Body of pancreas (tissue), 4 donors: ENCODE measurements at places on chromosomes 6 and 20. TPM values are rescaled to one million over a fixed set of nuclear protein-coding genes. Genes with fewer than 3 reads are reported as not detected.

- no peaks in the 10 kb centered on the region for H3K27me3 ChIP-seq
- no peaks in the 10 kb centered on the region for H3K4me1 ChIP-seq
- no peaks in the 10 kb centered on the region for H3K36me3 ChIP-seq
- H3K4me3 ChIP-seq = no peak overlapping the region
Measured at GRCh38 chr20:549722-550496, 6.3 kb upstream of the CSNK2A1 start.

- no peak overlapping the region for H3K4me3 ChIP-seq
- no peaks in the 10 kb centered on the region for H3K27me3 ChIP-seq
- peaks cover 42% of the 10 kb centered on the region for H3K4me1 ChIP-seq
Measured at GRCh38 chr6:136547336-136547735, 2.9 kb downstream of the MAP7 start.

The ZNF311 gene
- not detected for total RNA-seq

DNA sequence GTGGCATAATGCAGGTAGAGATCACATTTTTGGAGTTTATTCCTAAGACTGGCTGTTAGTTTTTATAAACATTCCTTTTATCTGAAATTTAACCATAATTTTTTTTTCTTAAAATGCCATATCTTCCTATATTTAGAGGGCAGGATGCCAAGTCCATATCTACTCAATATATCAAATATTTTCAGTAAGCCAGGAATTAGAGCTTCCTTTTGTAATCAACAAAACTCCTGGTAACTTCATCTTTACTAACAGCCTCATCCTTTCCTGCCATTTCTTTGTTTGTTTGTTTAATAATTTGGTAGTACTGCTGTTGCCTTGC is 136.3 kb downstream of the OLIG3 start:
- no peak for DNase-seq
- H3K27ac ChIP-seq = no peak overlapping the region
- H3K4me3 ChIP-seq = no peak overlapping the region
- no peaks in the 10 kb centered on the region for H3K27me3 ChIP-seq
- peaks cover 2% of the 10 kb centered on the region for H3K4me1 ChIP-seq

DNA sequence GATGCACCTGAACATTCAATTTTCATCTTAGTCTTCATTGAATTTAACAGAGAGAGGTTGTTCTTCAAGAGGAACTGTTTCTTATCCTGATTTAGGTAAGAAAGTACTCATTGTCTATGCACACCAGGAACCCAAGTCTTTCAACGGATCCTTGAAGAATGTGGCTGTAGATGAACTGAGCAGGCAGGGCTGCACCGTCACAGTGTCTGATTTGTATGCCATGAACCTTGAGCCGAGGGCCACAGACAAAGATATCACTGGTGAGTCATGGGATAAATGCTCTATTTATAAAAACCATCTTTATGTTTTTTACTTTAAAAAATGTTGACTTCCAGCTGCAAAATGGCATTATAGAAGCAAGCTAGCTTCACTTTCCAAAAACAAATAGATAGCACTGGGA is 10.2 kb downstream of the NQO2 start:
- no peaks in the 10 kb centered on the region for H3K27me3 ChIP-seq
- no peak overlapping the region for H3K4me3 ChIP-seq
- H3K4me1 ChIP-seq = no peaks in the 10 kb centered on the region
- DNase-seq = no peak

The APOBEC2 gene
- total RNA-seq = 4.0 TPM

- H3K27ac ChIP-seq = no peak overlapping the region
- H3K4me3 ChIP-seq = no peak overlapping the region
- H3K27me3 ChIP-seq = no peaks in the 10 kb centered on the region
- no peaks in the 10 kb centered on the region for H3K36me3 ChIP-seq
- DNase-seq = no peak
Measured at GRCh38 chr20:1875762-1876161, 19.4 kb upstream of the SIRPA start.

The UNC5CL gene
- 17.4 TPM for total RNA-seq

GRCh38 chr20:44104798-44105517 is 82.0 kb downstream of the JPH2 start:
- no peaks in the 10 kb centered on the region for H3K4me1 ChIP-seq
- H3K27ac ChIP-seq = no peak overlapping the region
- H3K4me3 ChIP-seq = no peak overlapping the region
- no peaks in the 10 kb centered on the region for H3K36me3 ChIP-seq
- H3K27me3 ChIP-seq = no peaks in the 10 kb centered on the region
